ENCODE measurements at places on chromosomes 3 and 15.

DNA sequence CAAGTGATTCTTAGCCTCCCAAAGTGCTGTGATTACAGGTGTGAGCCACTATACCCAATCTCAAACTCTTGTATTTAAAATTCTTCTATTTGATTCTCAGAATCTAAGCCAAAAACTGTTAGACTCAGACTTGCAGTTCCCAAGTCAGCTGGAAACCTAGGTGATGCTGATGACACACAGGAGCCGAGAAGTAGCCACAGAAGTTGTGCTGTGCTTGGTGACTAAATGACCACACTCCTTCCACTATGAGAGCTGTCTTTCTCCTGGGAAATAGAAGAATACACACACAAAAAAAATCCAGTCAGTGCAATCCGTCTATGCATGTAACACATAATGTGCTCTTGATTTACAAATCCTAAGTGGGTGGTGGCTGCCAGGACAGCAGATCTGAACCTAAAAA is 33.9 kb downstream of the ILDR1 start:
- DNase-seq: peak; percentile 9

- peak; percentile 97 for DNase-seq
Observed at GRCh38 chr3:62587169-62587568, 213.8 kb upstream of the FEZF2 start.

- DNase-seq: no peak
Observed at GRCh38 chr15:38674448-38674847, 109.8 kb upstream of the RASGRP1 start.

- no peak for DNase-seq
Observed at GRCh38 chr3:45640724-45641361, 46.3 kb downstream of the LIMD1 start.

DNA sequence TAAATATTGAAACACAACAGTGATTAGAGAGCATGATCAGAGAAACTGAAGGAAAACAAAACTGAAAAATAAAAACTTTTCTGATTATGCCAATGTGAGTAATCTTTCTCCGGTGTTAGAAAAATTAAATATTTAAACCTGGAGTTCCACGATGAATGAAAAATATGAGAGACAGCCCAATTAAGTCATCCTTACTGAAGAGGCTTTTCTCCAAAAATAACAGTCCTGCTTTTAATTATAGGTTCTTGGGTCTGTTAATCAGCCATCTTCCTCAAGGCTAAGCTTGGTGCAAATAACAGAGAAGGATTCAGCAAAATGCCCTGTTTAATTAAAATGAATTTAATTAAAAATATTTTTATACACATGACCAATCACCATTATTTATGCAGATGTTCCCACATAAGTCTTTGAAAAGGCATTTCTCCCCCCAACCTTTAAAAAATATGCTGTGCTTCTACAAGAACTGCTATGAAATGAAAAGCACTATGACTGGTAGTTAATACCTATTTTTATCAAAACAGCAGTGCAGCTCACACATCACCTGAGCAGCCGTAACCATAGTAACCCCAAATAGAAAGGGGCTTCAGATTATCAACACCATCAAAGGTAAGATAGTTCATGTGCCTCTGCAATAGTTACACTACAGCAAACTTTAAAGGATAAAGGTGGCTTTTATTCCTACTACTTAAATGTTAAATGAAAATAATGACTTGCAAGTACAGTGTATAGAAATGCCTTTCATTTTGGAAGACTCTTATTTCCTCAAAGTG is 175.7 kb downstream of the SLC9A9 start:
- DNase-seq: peak; percentile 53

GRCh38 chr3:188431553-188431952 is 277.6 kb downstream of the LPP start:
- peak; percentile 58 for DNase-seq

DNA sequence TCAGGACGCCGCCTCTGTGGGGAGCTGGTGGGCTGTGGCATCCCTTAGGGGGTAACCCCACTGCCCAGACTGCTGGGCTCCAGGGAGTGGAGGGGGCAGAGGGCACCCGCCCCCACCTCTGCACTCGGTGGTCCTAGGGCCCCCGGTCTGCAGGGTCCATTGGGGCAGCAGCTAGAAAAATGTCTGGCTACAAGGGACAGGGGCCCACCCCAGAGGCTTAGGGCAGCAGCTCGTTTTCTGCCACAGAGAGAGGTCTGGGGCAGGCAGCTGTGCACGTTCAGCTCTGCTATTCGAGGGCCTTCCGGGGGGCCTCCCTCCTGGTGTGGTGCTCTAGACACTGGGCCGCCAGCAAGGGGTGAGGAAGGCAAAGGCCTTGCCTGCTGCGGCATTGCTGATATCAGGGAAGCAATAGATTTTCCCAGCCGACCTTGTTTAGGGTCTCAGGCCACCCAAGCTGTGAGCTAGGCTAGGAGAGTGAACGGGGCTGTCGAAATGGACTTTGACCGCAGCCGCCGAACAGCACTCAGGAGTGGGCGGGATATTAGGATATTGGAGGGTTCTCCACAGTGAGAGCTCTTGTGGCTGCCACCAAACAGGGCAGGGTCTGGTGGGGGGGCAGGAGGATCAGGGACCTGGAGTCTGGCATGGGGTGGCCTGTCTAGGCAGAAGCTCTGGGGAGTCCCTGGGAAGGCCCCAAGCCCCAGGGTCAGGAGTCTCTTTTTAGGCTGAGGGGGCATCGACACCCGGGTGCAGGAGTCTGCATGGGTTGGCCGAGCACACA is 61.4 kb upstream of the KLF13 start:
- DNase-seq: no peak

DNA sequence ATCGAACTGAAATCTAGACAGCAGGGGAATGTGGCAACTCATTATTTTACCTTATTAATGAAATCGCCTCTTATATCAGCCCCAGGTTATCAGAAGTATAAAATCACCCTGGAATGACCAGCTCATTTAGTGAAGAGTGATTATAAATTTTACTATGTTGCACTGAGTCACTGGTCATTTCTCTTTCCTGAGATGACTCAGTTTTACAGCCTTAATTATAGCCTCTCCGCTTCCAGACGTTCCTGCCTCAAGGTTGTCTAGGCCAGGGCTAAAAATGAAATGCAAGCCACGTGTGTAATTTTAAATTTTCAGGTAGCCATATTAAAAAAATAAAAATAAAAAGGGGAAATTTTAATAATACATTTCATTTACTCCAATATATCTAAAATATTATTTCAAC is 33.3 kb downstream of the DET1 start:
- peak; percentile 53 for DNase-seq

DNA sequence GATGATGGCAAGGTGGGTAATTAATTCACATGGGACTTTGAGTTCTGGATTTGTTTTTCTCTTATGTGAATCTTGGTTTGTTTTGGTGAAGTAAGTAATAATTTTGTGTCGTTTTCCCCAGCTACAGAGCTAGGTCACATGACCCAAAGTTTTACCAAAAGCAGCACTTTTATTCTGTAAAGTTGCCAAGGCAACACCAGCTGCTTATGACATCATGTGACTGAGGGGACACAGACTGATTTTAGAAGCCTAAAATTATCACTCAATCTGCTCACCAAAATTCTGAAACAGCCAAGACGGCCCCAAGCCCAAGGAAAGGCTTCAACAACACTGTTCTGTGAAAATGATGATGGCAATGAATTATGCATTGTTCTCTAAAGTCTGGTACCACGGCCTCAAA is 63.9 kb downstream of the MEX3B start:
- no peak for DNase-seq

DNA sequence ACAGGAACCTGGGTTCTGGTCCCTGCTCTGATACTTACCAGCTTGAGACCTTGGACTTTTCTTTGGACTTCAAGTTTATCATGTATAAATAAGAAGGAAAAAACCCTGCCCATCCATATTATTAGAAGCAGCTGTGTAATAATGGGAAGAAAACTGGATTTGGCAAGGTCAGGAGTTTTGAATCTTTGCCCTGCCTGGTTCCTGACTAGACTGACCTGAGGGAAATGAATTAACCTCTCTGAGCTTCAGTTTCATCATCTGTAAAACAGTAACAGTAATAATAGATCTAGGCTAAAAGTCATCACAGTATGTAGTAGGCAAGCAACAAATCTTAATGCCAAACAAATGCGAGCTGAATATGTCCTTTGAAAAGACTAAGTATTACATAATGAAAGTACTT is 68.8 kb downstream of the FSIP1 start:
- peak; percentile 37 for DNase-seq

DNA sequence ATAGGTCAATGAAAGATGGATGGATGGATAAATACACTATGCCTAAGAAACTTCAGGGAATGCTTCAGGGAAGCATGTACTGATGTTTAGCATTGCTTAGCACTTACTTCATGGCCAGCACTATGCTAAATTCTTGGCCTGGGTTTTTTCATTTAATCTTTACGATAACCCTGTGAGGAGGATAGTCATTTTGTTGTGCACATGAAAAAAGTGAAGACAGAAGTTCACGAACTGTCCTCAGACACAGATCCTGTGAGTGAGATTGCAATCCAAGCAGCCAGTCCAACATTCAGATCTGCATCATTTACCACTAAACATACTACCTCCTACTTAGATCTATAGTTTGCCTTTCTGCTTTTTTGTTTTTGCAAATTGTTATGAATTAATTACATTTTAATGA is 510.8 kb upstream of the AGTR1 start:
- no peak for DNase-seq

Measured in fibroblast of mammary gland (primary cell).